Progenitor cell of endocrine pancreas (in vitro differentiated cells): ENCODE measurements at places on chromosomes 6 and 20.

- DNase-seq = no peak
These were observed 260.2 kb downstream of the BCKDHB start for GRCh38 chr6:80366714-80367113.

DNA sequence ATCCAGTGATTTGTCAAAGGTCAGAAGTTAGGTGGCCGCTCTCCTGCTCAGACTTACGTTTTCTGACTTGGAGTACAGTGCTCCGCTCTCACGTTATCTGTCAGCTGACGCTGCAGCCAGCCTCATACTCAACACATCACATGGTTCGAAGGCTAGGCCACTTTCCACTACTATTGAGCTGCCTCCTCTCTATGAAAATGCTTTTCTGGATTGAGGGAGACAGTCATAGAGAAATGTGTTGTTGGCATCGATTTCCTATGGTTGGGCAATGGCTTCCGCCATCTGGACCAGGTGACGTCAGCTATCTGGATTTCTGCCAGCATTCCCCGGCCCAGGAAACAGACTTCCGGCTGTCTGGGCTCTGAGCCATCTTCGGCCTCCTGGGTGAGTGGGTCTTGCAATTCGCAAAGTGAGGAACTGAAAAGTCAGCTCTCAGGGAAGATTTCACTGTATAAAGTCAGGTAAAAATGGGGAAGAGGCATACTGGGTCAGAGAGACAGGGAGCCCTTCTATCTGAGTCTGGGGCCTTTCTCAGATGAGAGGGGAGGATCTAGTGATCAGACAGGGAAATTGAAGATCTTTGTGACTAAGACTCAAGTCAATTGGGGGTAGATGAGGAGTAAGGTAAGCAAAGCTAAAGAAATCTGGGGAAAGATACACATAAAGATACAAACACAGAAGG lies 37.5 kb upstream of the IER3 start:
- DNase-seq = no peak

GRCh38 chr20:9573335-9574151 lies 59.2 kb downstream of the LAMP5 start:
- no peak for DNase-seq

GRCh38 chr6:131003488-131004386 lies 59.3 kb downstream of the EPB41L2 start:
- no peak for DNase-seq

- DNase-seq = no peak
These were observed 273.1 kb downstream of the CLIC5 start for GRCh38 chr6:45742591-45742990.
